Mesothelial cell of epicardium (in vitro differentiated cells): ENCODE measurements at places on chromosomes 2 and 18. TPM values are rescaled to one million over a fixed set of nuclear protein-coding genes. Genes with fewer than 3 reads are reported as not detected.

DNA sequence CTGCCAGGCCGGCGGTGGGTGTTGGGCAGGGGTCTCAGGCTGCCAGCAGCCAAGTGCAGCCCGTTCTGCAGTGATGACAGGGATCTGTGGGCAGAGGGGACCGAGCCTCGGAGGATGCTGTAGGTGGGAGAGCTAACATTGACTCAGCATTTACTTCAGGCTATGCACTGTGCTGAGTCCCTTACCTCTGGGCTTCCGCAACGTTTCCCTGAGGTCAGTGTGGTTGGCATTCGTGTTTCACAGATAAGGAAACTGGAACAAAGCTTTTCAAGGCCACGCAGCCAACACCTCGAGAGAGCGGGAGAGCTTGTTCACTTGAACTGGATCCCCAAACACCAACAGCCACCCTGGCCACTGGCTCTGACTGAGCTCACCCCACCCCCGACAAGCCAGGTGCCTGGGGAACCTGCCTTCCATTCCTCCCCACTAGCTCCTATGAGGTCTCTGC, 839 bp upstream of the GPR148 start:
- H3K36me3 ChIP-seq: no peaks in the 10 kb centered on the region
- H3K4me3 ChIP-seq: peak overlapping the region; percentile 64
- no peak for DNase-seq
- peaks cover 3% of the 10 kb centered on the region for H3K4me1 ChIP-seq
- peaks cover 63% of the 10 kb centered on the region for H3K27me3 ChIP-seq

- no peak for DNase-seq
- peaks cover 67% of the 10 kb centered on the region for H3K27me3 ChIP-seq
- H3K36me3 ChIP-seq: no peaks in the 10 kb centered on the region
- peaks cover 42% of the 10 kb centered on the region for H3K4me1 ChIP-seq
- H3K27ac ChIP-seq: no peak overlapping the region
- no peak overlapping the region for H3K4me3 ChIP-seq
Observed at GRCh38 chr2:222208010-222208690, 90.6 kb downstream of the PAX3 start.

GRCh38 chr2:126801473-126801872, 97.2 kb upstream of the TEX51 start:
- DNase-seq: no peak
- H3K27me3 ChIP-seq: peaks cover 31% of the 10 kb centered on the region
- H3K27ac ChIP-seq: no peak overlapping the region
- H3K4me3 ChIP-seq: no peak overlapping the region

GRCh38 chr2:135926605-135927004, 50.4 kb upstream of the MCM6 start:
- no peak overlapping the region for H3K27ac ChIP-seq
- no peaks in the 10 kb centered on the region for H3K4me1 ChIP-seq
- H3K4me3 ChIP-seq: no peak overlapping the region
- H3K36me3 ChIP-seq: peaks cover 37% of the 10 kb centered on the region
- no peak for DNase-seq
- no peaks in the 10 kb centered on the region for H3K27me3 ChIP-seq

The BMP10 gene
- 0.13 TPM in 1 of 3 replicates, not detected in the others for total RNA-seq

- no peaks in the 10 kb centered on the region for H3K27me3 ChIP-seq
- peaks cover 20% of the 10 kb centered on the region for H3K4me1 ChIP-seq
- no peak for DNase-seq
- H3K27ac ChIP-seq: no peak overlapping the region
Observed at GRCh38 chr18:75067996-75068645, 140.8 kb downstream of the PTGR3 start.

DNA sequence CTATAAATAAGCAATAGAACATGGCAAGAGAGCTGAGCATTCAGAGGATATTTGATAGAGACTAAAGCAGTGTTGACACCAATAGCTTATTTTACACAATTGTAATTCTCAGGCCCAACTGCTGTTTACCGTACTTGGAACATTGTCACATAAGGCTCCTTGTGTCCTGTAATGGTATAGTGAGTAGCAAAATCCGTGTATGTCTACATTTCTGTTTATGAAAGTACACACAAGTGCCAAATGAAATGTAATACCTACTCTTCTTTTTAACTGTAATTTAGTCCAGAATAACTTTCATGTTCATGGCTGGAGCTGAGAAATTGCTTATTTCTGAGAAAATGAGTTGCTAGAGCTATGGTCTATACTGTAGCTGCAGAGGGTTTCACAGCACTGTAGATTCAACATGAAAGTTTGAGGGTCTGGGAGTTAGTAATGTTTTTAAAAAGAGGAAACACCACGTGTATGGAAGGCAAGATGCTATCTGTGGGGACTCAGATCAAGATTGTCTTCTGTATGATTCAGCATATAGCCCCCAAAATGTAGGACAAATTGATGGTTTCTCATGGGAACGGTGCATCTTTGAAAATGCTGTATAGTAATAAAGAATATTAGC, 110.2 kb upstream of the NOSTRIN start:
- no peak overlapping the region for H3K4me3 ChIP-seq
- no peak for DNase-seq
- no peak overlapping the region for H3K27ac ChIP-seq
- H3K36me3 ChIP-seq: peaks cover 18% of the 10 kb centered on the region

DNA sequence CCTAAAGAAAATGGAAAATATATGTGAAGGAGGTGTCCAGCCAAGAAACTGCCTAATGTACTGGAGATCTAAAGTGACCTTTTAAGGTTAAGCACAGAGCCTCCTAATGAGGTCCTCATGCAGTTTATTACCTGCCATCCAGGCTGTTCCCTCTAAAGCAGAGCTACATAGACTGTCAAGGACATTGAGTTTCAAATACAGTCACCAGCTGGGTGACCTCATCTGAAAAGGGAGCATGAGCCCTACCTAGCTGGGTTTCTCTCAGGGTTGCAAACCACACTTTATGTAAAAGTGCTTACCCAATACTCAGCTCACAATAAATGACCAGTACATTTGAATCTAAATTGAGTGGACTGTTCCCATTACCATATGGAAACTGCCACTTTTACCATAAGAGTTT, 65.4 kb upstream of the CTNNA2 start:
- peaks cover 2% of the 10 kb centered on the region for H3K27me3 ChIP-seq
- no peak for DNase-seq
- no peaks in the 10 kb centered on the region for H3K36me3 ChIP-seq
- no peak overlapping the region for H3K27ac ChIP-seq

- no peak overlapping the region for H3K4me3 ChIP-seq
- H3K4me1 ChIP-seq: peaks cover 3% of the 10 kb centered on the region
- DNase-seq: no peak
Observed at GRCh38 chr2:68336192-68336591, 16.4 kb upstream of the CNRIP1 start.

The ALPG gene
- not detected in 3 replicates for total RNA-seq

GRCh38 chr18:58427321-58427720, 201.6 kb downstream of the ALPK2 start:
- H3K27ac ChIP-seq: no peak overlapping the region
- DNase-seq: no peak
- peaks cover 4% of the 10 kb centered on the region for H3K4me1 ChIP-seq
- peaks cover 12% of the 10 kb centered on the region for H3K27me3 ChIP-seq
- no peak overlapping the region for H3K4me3 ChIP-seq
- no peaks in the 10 kb centered on the region for H3K36me3 ChIP-seq

DNA sequence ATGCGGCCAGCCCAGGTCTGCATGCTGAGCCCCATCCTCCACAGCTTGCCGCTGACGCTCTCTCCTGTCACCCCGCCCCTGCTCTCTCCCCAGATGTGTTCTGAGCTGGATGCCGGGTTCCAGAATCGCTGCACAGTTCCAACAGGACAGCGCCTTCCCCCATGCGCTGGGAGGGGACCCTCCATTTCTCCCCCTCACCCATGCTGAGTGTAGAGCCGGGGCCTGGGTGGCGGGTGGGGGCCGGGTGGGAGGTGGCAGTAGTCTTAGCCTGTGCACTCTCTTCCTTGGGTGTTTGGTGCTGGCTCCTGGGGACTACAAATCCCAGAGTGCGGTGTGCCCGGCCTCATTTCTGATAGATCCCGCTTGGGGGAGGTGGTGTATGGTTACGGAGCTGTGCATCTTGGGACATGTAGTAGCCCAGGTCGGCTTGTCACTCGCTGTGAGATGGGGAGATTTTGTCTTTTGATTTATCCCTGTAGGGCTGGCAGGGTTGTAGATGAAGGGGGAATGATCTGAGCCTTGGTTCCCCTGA, 6.8 kb downstream of the DNAJB2 start:
- H3K4me1 ChIP-seq: peaks cover 6% of the 10 kb centered on the region
- DNase-seq: no peak
- H3K27ac ChIP-seq: no peak overlapping the region
- peaks cover 10% of the 10 kb centered on the region for H3K36me3 ChIP-seq
- no peak overlapping the region for H3K4me3 ChIP-seq

DNA sequence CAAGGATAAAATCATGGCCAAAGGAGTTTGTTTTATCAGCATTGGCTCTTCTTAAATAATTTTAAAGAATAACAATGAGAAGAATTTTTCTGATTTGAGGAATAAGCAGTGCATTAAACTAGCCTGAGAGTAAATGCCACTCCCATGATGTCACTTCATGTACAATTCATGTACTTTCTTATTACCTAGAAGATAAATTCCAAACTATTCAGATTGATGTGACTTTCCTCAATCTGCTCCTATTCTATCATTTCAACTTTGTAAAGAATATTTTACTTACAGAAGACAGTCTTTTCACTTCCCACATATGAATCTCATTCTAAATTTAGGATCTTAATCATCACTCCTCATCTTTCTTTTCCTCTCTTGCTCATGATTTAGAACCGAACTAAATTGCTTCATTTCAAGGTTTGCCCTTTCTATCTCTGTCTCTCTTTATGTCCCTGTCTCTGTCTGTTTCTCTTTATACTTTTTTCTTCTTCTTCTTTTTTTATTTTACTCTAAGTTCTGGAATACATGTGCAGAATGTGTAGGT, 1142.0 kb upstream of the PIK3C3 start:
- H3K4me1 ChIP-seq: no peaks in the 10 kb centered on the region
- H3K4me3 ChIP-seq: no peak overlapping the region
- no peak overlapping the region for H3K27ac ChIP-seq
- H3K36me3 ChIP-seq: no peaks in the 10 kb centered on the region
- no peaks in the 10 kb centered on the region for H3K27me3 ChIP-seq
- no peak for DNase-seq

DNA sequence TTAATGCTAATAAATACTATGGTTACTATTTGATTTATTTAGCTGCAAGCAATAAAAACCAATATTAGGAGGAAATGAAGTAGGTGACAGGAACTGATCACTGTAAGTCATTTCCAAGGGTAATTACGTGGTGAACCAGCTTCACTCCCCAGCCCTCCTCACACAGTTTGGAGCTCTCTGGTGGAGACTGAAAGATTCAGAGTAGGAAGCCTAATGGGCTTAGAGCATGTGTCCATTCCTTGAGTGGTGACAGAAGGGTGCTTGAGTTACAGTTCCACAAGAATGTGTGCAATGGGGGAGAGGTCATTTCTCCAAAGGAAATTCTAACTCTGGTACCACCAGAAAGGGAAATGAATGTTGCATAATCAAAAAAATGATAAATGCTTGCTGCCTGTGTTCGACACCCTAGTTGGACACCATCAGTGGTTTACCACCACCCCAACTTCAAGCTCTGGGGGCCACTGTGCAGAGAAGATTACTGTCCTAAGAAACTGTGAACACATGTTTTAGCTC, 285.1 kb upstream of the MMADHC start:
- DNase-seq: no peak
- H3K4me1 ChIP-seq: peaks cover 5% of the 10 kb centered on the region
- H3K27ac ChIP-seq: no peak overlapping the region
- no peak overlapping the region for H3K4me3 ChIP-seq
- no peaks in the 10 kb centered on the region for H3K27me3 ChIP-seq

GRCh38 chr2:222960126-222960525, 91.9 kb upstream of the KCNE4 start:
- peaks cover 18% of the 10 kb centered on the region for H3K4me1 ChIP-seq
- no peak overlapping the region for H3K27ac ChIP-seq
- peaks cover 10% of the 10 kb centered on the region for H3K27me3 ChIP-seq
